A375 (cell line): ENCODE measurements at places on chromosomes 5 and 9. TPM values are rescaled to one million over a fixed set of nuclear protein-coding genes. Genes with fewer than 3 reads are reported as not detected.

ATG10 gene
- total RNA-seq: 5.2 and 5.8 TPM in 2 replicates

PCDHB3 gene
- 0.26 and 0.45 TPM in 2 replicates for total RNA-seq

MARVELD2 gene
- total RNA-seq: 0.08 and 0.13 TPM in 2 replicates

C5orf22 gene
- total RNA-seq: 12.8 and 17.6 TPM in 2 replicates

F12 gene
- total RNA-seq: 5.4 and 5.5 TPM in 2 replicates
